Activated CD4-positive, alpha-beta T cell treated with anti-CD3 and anti-CD28 coated beads for 1 hour (primary cell): ENCODE measurements at places on chromosomes 16 and 17.

DNA sequence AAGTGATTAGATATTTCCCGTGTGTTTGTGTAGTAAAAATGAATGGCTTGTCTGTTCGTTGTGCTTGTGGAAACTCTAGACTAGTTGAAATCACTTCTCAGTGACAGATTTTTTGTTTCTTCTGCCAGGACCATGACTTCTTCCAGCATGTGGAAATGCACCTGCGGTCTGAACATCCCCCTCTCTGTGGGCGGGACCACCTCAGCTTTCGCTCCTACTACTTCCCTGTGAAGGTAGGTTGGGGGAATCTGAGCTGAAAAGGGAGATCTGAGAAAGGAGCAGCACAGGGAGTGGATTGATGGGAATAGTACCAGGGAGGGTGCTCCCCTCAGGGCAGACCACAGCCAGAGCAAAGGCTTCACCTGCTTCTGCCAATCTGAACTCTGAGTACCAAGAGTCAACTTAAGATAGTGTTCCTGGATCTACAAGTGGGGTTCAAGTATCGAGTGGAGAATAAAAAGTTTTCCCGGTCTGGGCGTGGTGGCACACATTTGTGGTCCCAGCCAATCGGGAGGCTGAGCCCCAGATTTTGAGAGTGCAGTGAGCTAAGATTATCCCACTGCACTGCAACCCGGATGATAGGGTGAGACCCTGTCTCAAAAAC is 47.5 kb downstream of the SF3B3 start:
- no peak for DNase-seq

- no peak for DNase-seq
Observed at GRCh38 chr16:57133886-57134285, 41.5 kb downstream of the CPNE2 start.

DNA sequence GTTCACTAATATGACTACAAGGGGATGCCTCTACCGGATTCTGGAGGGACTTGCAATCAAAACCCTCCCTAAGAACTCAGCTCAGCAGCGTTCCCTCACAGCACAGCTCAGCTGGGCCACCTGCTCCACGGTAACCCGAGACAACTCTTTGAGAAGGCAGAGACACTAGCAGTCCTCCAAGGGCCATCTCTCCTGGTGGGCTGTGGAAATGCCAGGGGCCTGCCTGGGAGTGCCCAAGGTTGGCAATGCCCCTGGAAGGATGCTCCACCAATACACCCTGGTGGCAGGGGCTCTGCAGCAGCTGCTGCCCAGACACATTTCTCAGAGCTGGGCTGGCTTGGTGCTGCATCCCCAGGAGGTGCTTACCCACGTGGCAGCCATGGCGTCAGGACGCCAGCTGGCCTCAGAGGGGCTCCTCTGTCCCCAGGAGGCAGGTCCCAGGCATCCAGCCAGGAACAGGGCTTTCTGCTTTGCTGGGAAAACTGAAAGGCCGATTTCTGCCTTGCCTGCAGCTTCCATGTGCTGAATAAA is 16.5 kb downstream of the CDIP1 start:
- no peak for DNase-seq

GRCh38 chr17:51423421-51424160 is 163.2 kb downstream of the UTP18 start:
- no peak for DNase-seq

DNA sequence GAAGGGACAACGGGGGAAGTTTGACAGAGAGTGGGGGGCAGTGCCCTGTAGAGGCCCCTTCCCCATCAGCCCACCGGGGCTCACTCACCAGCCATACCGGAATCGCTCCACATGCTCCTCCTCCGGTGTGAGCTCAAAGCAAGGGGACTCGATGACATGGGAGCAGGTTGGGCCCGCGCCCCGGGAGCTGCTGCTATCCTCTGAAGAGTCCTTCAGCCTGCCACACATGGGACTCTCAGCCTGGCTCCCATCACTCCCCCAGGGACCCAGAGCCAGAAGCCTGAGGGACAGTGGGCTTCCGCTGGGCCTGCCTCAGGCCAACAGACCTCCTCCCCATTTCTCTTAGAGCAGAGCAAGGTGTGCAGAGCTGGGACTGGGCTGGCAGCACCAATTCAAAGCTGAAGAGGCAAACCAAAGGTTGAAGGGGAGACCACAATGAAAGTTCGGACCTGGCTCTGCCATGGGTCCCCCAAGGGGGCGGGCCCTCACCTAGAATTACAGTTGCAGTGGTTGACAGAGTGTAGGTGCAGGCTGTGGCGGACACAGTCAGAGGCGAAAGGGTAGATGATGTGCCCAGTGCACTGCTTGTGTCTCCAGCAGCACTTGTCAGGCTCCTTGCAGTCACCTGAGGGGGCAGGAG is 7.3 kb downstream of the PROCA1 start:
- DNase-seq, result no peak

GRCh38 chr17:20961586-20961985 is 81.2 kb downstream of the USP22 start:
- no peak for DNase-seq

GRCh38 chr16:30924076-30924912 is 922 bp downstream of the FBXL19 start:
- no peak for DNase-seq

- DNase-seq, result no peak
Observed at GRCh38 chr17:40399185-40399584, 18.5 kb downstream of the TOP2A start.
